ENCODE measurements at places on chromosomes 11 and 22.

DNA sequence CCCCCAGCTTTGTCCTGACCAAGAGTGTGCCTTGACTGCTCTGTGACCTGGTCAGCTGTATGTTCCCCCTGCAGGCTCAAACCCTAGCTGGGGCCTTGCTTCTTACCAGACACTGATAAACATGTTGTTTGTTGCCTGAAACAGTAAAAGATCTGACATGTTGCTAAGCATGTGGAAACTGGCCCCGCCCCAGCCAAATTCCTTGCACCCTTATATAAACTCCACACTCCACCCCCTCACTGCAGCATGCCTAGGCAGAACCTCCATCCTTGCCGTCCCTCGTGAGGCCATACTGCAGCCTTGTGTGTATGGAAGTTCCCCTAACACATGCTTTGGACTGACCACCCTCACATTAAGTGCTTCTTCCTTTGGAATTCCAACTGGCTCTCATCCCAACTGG lies 27.3 kb downstream of the LRRC74B start:
- DNase-seq, result no peak

- peak; percentile 56 for DNase-seq
Measured at GRCh38 chr11:68214173-68215086, 1.3 kb upstream of the KMT5B start.

GRCh38 chr11:79078999-79079398 lies 361.8 kb downstream of the TENM4 start:
- DNase-seq, result no peak

DNA sequence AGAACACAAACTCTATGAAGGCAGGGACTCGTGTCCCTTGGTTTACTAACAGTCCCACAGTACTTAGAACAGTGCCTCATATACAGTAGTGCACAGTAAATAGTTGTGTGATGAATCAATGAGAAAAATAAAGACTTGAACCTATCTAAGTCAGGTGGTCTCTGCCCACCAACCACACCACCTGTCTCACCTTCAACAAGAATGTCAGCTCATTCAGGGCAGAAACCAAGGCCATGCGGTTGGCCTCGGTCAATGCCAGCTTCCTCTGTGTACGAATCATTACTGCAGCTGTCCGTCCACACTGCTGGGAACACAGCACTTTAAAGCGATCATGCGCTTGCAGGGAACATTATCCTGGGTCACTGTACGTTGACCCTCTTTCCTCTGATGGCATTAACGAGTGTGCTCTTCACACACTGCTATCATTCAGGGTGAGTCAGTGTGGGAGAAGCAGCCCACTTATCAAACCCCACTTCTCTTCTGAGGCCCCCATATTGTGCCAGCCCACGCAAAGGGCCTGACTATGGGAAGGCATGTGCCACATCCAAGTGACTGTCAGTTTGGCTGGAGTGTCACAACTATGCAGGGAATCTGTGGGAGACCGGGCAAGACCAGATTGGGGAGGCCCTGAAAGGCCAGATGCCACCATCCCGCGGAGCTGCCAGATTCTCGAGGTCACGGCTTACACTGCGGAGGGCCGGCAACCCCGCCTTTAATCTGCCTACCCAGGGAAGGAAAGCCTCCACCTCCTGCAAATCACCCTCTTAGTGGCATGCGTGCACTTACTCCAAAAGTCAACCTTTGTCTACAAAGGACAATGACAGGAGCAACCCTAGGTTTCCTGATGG lies 36.1 kb downstream of the LARGE1 start:
- no peak for DNase-seq

GRCh38 chr11:63870351-63871140 lies 31.6 kb downstream of the MARK2 start:
- DNase-seq, result no peak

GRCh38 chr11:43708776-43709175 lies 28.2 kb downstream of the HSD17B12 start:
- DNase-seq, result no peak

GRCh38 chr22:47205554-47205953 lies 443.1 kb downstream of the TBC1D22A start:
- DNase-seq, result no peak

- DNase-seq, result no peak
Measured at GRCh38 chr11:46664612-46665011, 35.8 kb downstream of the ARHGAP1 start.

DNA sequence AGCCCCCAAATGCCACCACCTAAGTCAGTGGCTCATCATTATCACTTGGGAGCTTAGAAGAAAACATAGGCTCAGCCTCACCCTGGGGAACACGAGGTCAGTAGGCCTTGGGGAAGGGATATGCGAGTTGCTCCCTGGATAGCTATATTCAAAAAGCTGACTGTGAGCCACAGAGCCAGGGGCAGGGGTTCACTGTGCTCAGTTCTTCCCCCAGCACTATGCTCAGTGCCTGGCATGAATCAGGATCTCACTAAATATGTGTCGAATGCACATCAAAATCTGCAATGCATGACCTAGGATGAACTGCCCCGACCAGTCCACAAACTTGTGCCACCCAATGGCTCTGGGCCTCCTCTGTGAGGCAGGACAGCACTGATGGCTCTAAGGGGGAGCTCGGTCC lies 35.1 kb downstream of the THOC5 start:
- DNase-seq, result no peak

DNA sequence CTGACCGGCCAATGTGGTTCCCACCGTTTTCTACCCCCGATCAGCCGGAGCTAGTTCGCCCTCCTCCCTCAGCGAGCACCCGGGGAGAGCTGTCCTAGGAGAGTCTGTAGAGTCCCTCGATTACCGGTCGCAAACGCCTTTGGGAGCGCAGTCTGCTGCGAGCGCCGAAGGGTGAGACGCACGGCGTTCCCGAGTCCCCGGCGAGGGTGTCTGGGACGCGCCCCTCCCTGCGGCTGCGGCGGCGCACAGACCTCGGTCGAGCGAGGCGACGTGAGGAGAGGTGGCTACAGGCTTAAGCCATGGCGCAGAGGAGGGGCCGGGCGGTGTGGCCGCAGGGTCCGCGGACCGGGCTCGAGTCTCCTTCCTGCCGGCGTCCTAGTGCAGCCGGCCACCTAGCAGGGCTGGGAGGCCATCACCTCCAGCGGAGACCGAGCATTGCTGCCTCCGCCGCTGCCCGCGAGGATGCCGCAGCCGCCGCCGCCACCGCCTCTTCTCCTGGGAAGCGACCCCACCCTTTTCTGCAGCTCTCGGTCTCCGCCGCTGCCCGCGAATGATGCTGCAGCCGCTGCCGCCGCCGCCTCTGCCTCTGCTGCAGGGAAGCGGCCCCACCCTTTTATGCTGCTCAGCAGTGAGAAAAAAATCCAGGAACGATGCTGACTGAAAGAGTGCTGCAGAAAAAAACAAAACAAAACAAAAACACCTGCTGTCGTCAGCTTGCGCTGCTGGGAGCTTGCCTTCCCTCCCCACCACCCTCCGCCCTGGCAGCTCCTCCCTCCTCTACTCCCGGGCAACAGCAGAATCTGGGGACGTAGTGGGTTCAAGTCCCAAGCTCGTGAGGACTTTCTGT lies at the start of gene MAP6:
Gene MAP6 (minus strand): TSS at position 588 of the 847 bp plus-strand sequence. CDS start 669 bp downstream, outside the sequence.
- no peak for DNase-seq

GRCh38 chr11:108160970-108161566 lies 39.7 kb downstream of the ACAT1 start:
- DNase-seq, result no peak

DNA sequence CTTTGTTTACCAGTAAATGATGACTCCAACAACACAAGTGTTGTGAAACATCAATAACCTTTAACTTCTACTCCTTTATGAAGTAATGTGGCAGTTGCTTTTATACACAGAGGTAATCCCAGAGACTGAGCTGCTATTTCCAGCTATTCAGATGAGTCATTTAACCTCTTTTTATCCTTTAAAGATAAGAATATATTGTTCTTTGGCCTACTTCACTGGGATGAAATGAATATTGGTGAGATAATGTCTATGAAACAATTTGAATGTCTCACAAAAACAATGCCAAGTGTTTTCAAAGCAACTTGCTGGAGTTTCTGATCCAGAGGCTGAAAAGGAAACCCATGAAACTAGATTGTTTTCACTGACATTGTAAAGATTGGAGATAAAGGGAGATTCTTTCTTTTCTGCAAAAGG lies 564.4 kb upstream of the LUZP2 start:
- no peak for DNase-seq

- no peak for DNase-seq
Measured at GRCh38 chr11:19216709-19217374, 15.1 kb upstream of the CSRP3 start.

DNA sequence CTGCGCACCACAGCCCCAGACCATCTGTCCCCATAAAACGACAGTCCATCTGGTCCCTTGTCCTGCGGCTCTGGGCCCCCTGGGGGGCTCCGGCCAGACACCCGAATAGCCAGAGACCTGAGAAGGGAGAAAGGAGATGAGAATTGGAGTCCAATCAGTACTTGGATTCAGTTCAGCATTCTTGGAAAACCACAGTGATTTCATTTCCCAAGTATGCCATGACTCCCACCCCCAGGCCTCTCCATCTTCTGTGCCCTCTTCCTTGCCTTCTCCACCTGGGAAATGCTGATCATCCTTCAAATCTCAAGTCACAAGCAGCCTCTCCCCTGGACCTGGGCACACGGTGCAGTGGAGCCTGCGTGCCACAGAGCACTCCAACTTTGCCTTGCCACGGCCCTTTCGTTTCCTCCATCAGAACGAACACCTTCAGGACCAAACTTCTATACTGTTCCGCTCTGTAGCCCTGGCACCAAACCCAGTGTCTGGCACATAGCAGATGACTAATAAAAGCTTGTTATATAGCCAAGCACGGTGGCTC lies 10.9 kb upstream of the MFNG start:
- DNase-seq, result no peak

DNA sequence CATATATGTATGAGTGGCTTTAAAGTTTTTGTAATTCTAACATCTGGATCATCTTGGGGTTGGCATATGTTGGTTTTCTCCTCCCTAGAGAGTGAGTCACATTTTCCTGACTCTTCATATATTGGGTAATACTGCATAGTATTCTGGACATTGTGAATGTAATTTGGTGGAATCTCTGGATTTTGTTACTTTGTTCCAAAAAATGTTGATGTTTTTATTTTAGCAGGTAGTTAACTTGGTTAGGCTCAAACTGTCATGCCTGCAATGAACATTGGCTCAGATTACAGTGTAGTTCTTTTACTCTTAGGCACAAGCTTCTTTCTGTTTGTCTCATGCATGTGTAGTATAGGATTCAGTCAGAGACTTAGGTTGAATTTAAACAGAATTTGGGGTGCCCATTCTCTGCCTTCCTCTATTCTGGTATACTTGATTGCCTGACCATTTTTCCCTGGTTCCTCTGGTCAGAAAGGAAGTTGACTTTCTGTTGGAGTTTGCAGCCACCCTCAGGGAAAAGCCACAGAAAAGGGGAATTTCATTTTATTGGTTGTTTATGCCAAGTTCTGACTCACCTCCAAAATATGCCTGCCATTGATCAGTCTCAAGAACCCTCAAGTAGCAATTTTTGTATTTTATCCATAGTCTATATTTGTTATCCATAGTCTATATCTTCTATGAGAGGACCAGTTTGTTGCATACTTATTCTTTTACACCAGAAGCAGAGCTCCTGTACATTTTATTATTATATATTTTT lies 151.7 kb downstream of the UVRAG start:
- DNase-seq, result no peak

DNA sequence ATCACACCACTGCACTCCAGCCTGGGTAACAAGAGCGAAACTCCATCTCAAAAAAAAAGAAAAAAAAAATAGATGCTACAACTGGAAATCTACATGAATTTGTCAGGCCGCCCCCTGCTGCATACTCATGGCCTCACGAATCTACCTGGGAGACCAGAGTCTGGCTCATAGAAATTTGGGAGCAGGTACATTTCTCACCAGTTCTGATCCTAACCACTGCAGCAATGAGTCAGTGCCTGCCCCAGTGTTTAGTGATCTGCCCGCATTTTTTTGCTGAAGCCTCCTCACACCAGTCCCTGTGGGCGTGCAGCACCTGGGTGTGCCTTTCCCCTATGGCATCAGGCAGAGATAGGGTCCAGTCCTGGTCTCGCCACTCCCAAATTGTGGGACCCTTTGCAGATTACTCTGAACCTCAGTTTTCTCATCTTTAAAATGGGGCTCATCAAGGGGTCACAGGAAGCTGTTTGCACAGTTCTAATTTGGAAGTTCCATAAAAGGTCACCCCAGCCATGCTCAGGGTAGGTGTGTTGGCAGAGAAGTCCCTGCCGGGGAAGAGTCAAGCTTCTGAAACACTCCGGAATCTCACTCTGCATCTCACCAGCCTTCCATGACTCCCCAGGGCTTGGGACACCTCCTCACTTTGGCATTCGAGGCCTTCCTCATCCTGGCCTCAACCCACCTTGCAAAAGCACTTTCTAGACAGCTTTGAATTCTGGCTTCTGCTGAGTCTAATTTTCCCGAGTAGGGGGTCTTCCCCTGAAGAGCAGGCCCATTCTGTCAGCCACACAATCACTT lies 39.3 kb upstream of the LINC01488 start:
- DNase-seq, result no peak

- DNase-seq, result no peak
Measured at GRCh38 chr11:114297806-114298709, 1.9 kb downstream of the NNMT start.
